Glutamatergic neuron (in vitro differentiated cells): ENCODE measurements at places on chromosomes 7 and 10. TPM values are rescaled to one million over a fixed set of nuclear protein-coding genes. Genes with fewer than 3 reads are reported as not detected.

The ARMC3 gene
- total RNA-seq, result not detected

The STEAP4 gene
- total RNA-seq, result not detected

The CTNNA3 gene
- 3.3 TPM for total RNA-seq

The FKBP6 gene
- not detected for total RNA-seq

The SLC16A12 gene
- total RNA-seq, result not detected

The ASB15 gene
- not detected for total RNA-seq

The FGFR2 gene
- 7.4 TPM for total RNA-seq

The SRRT gene
- total RNA-seq, result 213 TPM

The MKX gene
- 0.42 TPM for total RNA-seq

The ETV1 gene
- 51.8 TPM for total RNA-seq

DNA sequence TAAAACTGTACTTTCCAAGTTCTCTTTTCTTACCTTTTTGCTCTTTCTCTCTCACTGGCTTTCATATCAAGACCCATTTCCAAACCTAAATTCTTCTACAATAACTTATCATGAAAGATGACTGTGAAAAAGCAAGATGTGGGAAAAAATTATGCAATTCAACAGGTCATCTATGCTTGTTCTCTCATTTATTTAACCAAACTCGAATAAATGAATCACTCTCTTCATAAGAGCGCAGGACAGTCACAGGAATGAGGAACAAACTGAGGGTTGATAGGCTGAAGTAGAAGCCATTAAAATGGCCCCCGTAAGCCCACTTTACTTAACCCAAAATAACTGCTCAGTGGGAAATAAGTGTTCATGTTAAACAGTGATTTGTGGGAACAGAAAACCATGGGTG, 1289.7 kb upstream of the SORCS1 start:
- no peak for DNase-seq

GRCh38 chr10:75305675-75306074, 69.9 kb upstream of the COMTD1 start:
- DNase-seq, result no peak

- DNase-seq, result no peak
Observed at GRCh38 chr7:73573791-73574190, 4.6 kb downstream of the TBL2 start.

GRCh38 chr7:85237721-85238120, 50.9 kb upstream of the SEMA3D start:
- DNase-seq, result no peak

DNA sequence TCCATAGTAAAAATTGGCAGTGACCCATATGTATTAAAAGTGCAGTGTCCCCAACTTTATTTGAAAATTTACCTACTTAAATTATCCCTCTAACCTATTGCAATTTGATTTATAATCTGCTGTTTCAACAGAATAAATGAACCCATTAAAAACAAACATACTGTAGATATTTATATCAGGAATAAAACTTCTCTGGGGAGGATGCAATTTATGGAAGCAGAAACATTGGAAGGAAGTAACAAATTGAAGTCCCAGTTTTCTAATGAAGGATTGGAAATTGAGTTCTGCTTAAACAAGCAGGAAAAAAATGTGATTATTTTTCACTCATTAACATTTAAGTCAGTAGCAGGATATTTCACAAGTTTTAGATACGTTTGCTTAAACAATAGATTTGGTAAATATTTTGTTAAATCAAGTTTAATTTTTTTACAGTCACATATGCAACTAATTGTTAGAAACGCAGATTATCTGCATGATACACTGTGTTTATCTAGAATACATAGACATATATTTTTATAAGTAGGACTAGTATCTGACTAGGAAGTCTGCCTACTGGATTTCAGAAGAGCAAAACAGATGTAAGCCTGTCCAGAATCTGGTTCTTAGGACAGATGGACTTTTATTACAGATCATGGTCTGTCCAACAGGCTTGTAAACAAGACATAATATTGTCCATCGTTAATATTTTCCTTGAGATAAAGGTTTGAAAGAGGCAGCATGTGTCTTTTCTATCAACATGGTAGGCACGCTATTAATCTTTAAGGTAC, 5.3 kb downstream of the AGMO start:
- no peak for DNase-seq

DNA sequence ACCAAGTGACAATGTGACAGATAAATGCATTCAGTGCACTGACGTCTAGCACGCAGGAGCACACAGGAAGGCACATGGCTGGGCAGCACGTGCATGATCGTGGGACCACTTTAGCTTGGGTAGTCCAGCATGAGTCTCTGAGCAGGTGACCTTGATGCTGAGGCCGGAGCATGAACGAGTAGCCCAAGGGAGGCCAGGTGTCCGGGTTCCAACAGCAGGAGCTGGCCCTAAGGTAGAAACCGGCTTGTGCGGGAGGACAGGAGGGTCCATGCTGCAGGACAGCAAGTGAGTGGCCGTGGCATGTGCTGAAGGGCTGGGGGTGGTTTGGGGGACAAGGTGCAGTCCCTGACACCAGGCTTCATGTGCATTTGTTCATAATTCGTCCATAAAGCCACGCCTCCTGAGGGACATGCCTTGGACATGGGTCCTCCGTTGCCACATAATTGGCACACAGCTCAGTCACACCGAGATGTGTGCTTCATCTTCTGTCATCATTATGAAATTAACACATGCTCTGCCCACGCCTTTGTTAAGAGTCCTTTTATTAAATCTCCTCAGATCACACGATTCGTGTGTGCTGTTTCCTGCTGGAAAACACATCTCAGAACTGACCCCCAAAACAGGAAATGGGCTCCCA, 3.1 kb upstream of the STK32C start:
- DNase-seq, result no peak

GRCh38 chr10:51344371-51344770, 270.1 kb downstream of the PRKG1 start:
- DNase-seq, result no peak

DNA sequence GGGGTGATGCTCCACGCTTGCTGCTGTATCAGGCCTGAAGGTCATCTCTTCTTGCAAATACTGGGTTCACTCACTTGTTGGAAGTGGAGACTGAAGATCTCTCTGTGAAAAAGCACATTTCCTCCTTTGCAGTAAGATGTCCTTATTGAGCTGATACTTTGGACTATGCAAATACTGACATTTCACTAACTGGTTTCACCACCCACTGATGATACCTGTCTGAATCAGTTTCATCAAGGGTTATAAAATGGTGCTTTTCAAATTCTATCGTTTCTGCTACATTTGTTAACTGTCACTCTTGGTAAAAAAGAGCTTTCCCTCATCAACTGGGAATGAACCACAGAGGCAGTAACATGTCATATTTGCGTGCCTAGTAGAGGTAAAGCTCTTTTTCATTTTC, 35.5 kb downstream of the RAB19 start:
- DNase-seq, result no peak

GRCh38 chr10:83982812-83983211, 156.5 kb upstream of the GHITM start:
- no peak for DNase-seq

DNA sequence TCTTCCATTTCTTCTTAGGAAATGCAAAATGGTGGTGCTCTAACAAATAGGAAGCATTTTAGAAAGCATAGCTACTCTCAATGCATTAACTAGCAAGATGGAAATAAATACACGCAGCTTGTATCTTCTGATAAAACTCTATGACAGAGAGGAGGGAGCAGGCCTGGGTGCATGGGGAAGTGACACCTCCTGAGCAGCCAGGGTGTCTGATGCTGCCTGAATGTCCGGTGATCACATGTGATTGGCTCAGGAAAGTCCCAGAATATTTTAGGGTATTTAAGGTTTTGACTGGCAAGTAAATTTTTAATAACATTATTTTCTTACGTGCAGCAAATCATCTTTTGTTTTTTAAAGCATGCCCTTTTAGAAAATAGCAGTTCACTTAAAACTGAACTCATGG, 261.0 kb upstream of the KLF6 start:
- no peak for DNase-seq

DNA sequence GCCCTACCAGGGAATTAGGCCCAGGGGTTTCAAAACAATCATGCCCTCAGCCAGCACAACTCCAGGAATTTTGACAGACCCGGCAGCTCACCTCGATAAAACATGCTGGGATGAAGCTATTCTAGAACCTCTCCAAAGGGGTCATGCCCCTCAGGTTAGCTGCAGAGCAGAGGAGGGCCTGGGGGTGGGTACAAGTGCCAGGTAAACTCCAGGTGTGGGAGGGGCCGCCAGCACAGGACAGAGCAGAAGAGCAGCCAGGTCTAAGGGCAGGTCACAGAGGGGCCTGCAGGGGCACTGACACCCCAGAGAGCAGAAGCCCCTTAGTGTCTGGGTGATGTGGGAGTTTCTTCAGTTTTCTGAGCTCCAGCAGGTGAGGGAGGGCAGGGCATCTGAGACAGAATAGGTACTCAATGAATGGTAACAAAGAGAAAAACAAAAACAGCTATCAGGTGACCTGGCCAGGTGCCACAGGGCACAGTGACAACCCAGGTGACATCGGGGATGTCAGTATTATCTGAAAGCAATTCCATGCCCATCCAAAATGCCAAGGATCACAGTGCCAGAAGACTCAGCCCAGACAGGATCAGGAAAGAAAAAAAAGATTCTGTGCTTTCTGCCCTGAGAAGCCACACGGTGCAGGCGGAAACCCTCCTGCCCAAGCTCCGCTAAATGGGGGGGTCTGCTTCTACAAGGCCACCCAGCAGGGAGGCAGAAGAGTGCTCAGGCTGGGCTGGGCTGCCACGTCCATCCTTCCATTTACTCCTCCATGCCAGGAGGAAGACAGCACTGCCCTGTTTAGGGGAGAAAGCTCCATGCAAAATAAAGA, 104.5 kb downstream of the TNS3 start:
- no peak for DNase-seq

- no peak for DNase-seq
Observed at GRCh38 chr7:45650404-45651394, 76.5 kb downstream of the ADCY1 start.

DNA sequence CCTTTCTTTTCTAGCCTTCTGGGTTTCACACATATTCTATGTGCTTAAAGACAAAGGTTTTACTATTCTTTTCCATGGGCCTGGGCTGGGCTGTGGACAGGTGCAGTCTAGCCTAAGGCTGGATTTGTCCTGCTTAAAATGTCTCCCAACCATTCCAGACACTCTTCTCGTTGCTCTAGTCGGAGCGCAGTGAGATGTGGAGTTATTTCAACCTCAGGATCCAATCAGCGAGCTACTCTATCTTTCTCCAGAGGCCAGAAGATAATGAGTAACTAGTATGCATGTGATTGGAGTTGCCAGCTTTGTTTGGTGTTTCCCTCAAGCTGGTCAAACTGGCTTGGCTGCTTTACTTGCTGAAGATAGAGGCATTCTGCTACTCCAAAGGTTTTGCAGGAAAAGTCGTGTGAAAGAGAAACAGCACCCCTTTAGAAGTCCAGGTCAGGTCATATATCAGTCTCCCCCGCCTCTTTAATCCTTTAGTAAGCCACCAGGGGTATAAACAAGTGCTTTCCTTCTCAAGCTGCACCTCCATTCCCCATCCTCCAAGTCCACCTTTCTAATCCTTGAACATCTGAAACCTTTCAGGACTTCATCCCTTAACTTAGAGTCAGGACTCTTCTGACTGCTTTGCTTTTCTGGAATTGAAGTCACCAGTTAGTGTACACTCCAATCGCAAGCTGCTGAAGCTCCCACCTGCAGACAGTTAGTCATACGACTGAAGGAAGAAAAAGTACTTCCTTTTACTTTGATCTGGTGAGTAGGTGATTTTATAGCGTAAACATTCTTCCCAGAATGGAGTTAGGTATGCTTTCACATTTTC, 78.8 kb downstream of the DNMBP start:
- DNase-seq, result no peak

DNA sequence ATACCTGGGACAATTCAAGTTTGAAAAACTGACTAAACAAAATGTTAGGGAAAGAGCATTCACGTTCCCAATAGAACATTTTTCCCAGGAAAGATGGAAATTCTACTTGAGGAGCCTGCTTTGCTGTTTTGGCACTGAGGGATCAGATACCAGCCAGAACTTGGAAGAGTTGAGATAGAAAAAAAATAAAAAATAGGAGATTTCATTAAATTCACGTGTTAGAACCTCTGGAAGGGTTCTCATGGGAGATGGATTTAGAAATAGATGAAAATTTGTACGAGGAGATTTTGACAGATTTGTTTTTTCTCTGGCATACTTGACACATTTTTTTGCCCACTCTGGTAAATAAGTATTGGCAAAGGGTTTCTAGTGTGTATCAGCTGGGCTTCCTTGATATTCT, 63.7 kb downstream of the CELF2 start:
- no peak for DNase-seq

DNA sequence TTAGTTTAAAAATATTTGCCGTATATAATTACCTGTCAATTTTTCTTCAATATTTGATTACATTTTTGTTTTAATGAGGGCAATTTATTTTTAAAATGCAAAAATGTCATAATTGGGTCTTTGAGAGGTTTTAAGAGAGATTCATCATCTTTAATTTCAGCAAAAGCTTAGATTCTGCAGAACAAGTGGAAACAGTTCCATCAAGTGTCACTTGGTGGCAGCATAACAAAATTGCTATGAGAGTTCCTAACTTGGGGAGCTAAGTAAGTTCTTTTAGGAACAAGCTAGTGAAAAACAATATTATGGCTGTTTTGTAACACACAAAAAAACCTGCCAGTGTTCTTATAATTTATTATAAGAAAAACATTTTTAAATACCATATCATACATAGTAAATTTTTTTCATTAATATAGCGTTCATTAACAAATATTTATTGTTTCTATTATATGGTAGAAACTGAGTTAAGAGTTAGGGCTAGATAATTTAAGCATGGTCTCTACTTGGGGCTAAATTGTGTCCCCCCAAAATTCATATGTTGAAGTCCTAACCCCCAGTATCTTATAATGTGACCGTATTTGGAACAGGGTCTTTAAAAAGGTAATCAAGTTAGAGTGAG, 155.2 kb downstream of the MAGI2 start:
- peak; percentile 23 for DNase-seq

- no peak for DNase-seq
Observed at GRCh38 chr10:119395280-119396007, 147.1 kb downstream of the RGS10 start.

DNA sequence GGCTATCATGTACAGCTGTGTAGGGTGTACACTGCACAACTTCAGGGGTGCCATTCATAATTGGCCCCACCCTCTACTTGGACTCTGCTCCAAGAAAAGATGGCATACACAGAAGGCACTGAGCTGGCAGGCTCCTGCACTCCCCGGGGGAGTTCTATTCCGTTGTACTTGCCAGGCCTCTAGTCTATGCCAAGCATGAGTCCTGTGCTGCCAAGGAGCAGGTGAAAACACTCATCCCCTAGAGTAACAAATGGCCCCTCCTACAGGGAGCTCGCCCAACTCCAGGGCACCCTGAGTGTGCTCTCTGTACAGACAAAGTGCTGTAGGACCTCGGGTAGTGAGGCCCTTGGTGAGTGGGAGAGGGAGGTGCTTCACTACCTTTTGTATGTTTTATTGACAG, 127.2 kb downstream of the SLIT1 start:
- no peak for DNase-seq

GRCh38 chr10:26730552-26730951, 33.1 kb downstream of the PDSS1 start:
- DNase-seq, result no peak

GRCh38 chr7:57642730-57643129, 192.8 kb downstream of the ZNF716 start:
- DNase-seq, result no peak
